ENCODE measurements at places on chromosomes 11 and 22. TPM values are rescaled to one million over a fixed set of nuclear protein-coding genes. Genes with fewer than 3 reads are reported as not detected.

Gene PATE2
- not detected for total RNA-seq

Gene IGLL5
- total RNA-seq, result not detected

Gene TMPRSS5
- total RNA-seq, result 0.13 TPM

Gene CALCA
- total RNA-seq, result not detected

Gene SMTNL1
- total RNA-seq, result not detected

Gene C11orf87
- total RNA-seq, result not detected

Gene TIMM10
- total RNA-seq, result 173 TPM

Gene NFAM1
- total RNA-seq, result not detected

Gene SHISA8
- 0.31 TPM for total RNA-seq

Gene TEX12
- total RNA-seq, result not detected

Gene YPEL1
- total RNA-seq, result 0.31 TPM

Gene SHANK2
- 8.8 TPM for total RNA-seq

Measured in A549 treated with Mapracorat at 1 μM for 4 hours (cell line).